ENCODE measurements at places on chromosomes 1 and 21.

DNA sequence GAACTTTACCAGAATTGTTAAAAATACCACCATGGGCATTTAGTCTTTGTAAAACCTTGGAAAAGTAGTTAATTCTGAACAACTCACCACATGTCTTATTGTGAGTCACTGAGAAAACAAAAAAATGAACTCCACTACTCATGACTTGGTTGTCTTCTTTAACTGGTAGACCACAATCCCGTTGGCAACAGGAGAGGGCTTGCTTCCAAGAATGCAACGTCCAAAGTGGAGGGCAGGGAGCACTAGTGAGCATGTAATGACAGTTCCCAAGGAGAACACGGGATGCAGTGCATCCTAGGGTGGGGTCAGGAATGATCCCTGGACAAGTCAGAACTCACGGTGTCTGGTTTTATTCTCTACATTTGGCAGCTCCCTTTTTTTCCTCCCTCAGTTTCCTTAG is 15.2 kb upstream of the HMCN1 start:
- no peak for DNase-seq

DNA sequence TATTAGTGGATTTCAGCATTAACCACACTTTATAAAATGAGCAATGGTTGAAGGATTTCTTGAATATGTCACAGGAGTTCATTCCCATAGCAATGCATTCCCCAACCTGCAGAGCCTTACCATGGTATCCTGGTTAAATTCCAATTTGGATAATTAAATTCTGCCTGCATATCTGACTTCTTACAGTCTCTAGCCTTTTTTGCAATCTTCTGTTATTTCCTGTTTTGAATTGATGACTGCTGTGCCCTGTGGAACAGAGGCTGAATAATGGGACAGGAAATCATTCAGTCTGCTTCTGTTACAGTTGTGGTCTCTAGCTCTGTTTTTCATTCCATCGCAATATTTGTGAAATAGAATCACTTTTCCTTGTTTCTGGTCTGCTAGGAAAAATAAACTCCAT is 1823.9 kb downstream of the PLA2G4A start:
- no peak for DNase-seq

GRCh38 chr1:8027748-8028570 is 1.9 kb upstream of the ERRFI1 start:
- no peak for DNase-seq

GRCh38 chr1:46219551-46220520 is 16.7 kb downstream of the LURAP1 start:
- no peak for DNase-seq

- DNase-seq, result no peak
Measured at GRCh38 chr1:197222025-197222685, 45.9 kb upstream of the CRB1 start.

GRCh38 chr21:33684923-33685560 is 42.7 kb downstream of the ITSN1 start:
- no peak for DNase-seq

DNA sequence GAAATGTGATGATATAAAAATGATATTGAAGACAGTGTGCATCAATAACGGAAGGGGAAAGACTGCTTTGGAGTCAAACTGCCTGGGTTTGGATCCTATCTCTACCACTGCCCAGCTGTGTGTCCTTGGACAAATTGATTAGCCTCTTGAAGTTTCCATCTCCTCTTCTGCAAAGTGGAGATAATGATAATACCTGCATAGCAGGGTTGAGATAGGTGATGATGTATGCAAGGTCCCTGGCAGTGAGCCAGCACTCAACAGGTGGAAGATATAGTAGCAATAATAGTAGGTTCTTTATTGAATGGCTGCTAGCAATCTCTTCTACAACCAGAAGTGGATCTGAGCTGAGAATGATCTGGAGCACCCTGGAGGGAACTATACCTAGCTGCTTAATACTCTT is 166.7 kb downstream of the MIS18A start:
- DNase-seq, result no peak

- DNase-seq, result no peak
Measured at GRCh38 chr1:101367630-101368029, 130.8 kb downstream of the S1PR1 start.

GRCh38 chr1:94828251-94828650 is 8.1 kb downstream of the SLC44A3 start:
- no peak for DNase-seq

DNA sequence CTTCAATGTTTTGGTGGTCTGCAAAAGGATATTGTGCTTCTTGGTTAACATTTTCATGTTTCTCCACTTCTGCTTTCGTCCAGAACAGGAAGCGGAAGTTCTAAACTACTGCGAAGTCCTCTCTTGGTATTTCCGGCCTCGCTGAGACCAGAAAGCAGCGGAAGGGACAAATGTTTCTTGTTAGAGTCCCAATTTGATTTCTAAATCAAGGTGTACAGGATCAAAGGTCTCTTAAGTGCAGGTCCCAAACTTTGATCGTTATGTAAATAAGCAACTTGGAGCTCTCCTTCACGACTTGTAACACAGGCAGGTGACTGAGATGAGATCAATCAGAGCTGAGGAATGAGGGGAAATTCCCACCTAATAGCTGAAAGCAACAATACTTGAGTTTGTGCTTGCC is 40.1 kb upstream of the HMCN1 start:
- DNase-seq, result no peak

GRCh38 chr1:14915356-14916054 is 238.0 kb upstream of the TMEM51 start:
- DNase-seq, result no peak

- no peak for DNase-seq
Measured at GRCh38 chr1:186849826-186850225, 21.1 kb downstream of the PLA2G4A start.

All from NCI-H1048 (cell line).